HCT116 (cell line): ENCODE measurements at places on chromosomes 1 and 21. TPM values are rescaled to one million over a fixed set of nuclear protein-coding genes. Genes with fewer than 3 reads are reported as not detected.
A peak's percentile ranks its signal among the peaks of the same experiment; 100 is the strongest.

Gene PADI2
- 2.7 TPM for total RNA-seq

Gene HPCAL4
- 5.2 TPM for total RNA-seq

DNA sequence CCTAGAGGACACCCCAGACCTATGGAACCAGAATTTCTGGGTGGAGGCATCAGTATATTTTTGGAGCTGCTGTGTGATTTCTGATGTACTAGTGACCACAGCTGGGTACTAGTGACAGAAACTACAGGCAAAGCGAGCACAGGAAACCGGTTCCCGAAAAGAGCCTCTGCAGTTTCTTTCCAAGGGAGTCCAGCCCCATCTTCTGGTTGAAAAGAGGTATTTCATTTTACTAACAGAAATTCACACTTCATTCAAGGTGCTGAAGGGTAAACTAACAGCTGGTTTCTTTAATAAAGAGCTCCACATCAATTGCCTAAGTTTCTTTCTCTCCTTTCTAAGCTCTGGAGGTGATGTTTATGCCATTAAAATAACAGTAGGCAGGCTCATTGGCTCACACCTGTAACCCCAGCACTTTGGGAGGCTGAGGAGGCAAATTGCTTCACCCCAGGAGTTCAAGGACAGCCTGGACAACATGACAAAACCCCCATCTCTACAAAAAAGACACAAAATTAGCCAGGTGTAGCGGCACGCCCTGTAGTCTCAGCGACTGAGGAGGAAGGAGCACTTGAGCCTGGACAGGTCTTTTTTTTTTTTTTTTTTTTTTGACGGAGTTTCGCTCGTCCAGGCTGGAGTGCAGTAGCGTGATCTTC lies 22.0 kb downstream of the THAP3 start:
- peak; percentile 19 for DNase-seq

DNA sequence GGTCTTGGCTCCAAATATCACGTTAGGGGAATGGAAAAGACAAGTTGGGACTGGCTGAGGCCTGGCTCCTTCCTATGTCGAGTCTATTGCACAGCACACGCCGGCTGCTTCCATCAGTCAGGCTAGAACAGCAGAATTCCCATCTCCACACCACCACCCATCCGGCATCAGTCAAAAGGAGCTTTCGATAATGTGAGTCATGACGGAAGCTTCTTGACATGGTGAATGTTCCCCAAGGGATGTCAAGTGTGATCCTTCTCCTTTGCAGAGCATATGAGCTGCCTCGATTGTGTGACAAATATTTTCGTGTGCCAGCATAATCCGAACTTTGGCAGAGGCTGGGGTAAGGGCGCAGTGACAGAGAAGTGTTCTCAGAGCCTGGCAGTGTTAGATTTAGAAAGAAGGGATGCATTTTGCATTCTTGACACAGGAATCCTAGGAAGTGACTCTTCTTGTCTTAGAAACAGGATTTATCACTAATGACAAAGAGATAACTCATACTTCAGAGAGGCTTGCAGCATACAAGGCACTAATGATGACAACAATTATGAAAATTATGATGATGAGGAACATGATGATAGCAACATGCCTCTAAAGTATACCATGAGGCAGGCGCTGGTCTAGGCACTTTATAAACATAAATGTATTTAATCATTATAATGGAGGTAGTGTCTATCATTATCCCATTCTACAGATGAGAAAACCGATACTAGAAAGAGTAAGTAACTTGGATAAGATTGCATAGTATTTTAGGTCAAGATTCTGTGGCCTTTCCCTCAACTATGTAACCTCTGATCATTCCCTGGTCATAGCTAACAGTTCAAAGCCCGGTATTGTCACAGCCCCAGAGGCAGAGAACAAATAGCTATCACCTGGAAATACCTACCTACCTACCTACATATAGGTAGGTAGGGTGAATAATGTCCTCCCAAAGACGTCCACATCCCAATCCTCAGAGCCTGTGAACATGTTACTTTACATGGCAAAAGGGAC lies 135.0 kb downstream of the KCNJ6 start:
- DNase-seq: no peak

DNA sequence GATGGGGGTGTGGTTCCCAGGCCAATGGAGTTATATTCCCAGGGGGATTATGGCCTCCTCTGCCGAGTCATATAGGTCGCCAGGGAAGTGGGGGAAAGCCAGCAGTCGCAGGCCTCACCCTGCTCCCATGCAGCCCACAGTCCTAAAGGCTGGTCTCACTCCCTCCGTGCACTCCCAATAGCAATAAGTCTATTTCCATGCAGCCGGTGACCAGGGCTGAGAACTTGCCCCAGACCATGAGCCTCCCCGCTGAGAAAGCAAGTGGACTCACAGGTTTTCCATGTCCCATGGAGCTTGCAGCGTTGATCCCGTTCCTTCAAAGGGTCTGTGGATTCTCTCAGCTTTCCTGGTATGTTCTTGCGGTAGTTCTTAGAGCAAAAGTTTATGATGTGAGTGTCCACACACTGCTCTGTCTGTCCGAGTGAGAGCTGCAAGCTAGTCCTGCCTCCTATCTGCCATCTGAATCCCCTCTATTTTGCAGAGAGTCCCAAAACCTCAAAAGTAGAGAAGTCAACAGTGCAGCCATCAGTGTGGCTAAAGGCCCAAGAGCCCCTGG lies 81.7 kb upstream of the TMPRSS2 start:
- DNase-seq: no peak

DNA sequence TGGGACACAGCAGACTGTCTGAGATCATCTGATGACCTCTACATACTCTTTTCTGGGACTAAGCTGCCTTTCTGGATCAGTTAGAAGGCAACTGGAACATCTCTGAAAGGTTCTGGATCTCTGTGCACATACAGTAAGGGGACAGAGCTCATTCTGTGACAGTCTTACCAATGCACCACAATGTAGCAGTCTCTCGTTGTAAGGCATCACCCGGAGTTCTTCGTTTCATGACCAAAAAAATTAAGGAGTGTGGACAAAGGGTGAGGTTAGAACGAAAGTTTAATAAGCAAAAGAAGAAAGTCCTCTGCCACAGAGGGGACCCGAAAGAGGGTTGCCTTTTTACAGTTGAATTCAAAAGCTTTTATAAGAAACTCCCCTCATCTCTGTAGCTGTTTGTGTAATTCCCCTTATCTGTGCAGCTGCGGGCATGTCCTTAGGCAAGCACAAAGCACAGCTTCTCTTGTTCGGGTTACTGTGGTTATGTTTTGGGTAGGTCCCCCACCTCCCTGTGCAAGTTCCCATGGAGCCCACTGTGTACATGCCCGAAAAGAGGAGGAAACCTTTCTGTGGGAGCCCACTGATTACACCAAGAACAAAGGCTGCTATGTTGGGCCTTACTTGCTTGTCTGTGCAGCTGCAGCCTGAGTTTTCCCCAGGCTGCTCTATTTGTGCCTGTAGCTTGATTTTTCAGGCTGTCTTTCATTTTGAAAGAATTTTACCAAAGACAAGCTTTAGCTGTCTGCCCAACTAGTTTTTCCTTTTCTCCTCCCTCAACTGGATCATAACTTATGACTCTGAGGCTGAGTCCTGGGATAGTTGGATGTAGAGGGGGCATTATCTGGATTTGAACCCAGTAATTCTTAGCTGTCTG lies 53.1 kb upstream of the CACNA1E start:
- DNase-seq: no peak

GRCh38 chr1:1915911-1916840 lies 1.1 kb downstream of the CALML6 start:
- DNase-seq: no peak

DNA sequence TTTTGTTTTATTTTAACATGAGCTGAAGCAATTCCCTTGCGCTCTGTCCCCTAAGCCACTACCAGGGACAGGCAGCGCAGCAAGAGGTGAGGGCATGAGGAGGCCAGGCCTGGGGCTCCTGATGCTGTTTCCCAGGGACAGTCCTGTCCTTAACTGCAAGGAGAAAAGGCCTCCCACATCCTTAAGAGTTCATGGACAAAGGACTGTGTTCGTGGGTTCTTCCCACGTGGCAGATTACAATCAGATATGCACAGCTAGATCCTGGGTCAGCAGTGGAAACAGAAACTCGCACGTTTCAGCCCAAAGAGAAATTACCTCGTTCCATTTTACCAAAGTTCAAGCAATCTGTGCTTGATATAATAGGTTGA lies 85.8 kb downstream of the MIS18A start:
- DNase-seq: no peak

DNA sequence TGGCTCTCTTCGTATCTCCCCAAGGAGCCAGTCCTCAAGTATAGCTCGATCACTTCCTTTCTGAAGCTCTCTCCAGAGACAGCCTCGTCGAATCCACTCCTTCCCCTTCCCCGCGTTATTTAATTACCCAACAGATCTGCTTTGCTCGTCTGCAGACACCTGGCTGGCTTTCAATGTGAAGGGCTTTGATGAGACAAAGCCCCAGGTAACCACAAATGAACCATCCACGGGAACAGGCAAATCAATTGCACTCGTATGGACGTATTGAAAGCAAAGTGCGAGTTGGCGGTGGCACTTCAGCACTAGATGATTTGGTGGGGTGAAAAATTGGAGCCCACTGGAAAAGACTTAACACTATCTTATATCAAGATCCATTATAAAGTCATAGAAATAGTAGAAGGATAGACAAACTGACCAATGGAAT lies 364 bp upstream of the BCAR3 start:
- no peak for DNase-seq

DNA sequence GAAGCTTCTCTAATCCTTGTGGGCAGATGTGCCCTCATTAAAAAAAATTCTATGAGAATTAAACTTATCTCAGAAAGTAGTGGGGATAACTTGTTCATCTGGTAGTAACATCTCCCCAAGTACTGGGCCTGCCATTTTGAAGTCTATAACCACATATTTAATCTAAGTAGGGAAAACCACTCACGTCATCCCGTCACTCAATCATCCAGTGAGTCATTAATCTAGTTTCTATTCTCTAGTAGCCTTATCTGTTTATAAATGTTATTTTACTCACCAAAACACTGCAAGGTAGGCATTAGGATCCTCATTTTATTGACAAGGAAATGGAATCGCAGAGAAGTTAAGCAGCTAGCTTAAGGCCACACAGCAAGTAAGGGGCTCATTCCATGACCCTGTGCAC lies 221.9 kb downstream of the ATG4C start:
- DNase-seq: no peak

GRCh38 chr1:147201276-147201675 lies 23.9 kb downstream of the FMO5 start:
- no peak for DNase-seq
